ENCODE measurements at places on chromosomes 1 and 21.

- no peak for DNase-seq
These were observed 360.8 kb downstream of the MATN1 start for GRCh38 chr1:30362603-30362990.

- DNase-seq, result no peak
These were observed 24.4 kb downstream of the SNAP47 start for GRCh38 chr1:227759341-227760300.

GRCh38 chr1:72003092-72003491, 279.2 kb downstream of the NEGR1 start:
- DNase-seq, result no peak

DNA sequence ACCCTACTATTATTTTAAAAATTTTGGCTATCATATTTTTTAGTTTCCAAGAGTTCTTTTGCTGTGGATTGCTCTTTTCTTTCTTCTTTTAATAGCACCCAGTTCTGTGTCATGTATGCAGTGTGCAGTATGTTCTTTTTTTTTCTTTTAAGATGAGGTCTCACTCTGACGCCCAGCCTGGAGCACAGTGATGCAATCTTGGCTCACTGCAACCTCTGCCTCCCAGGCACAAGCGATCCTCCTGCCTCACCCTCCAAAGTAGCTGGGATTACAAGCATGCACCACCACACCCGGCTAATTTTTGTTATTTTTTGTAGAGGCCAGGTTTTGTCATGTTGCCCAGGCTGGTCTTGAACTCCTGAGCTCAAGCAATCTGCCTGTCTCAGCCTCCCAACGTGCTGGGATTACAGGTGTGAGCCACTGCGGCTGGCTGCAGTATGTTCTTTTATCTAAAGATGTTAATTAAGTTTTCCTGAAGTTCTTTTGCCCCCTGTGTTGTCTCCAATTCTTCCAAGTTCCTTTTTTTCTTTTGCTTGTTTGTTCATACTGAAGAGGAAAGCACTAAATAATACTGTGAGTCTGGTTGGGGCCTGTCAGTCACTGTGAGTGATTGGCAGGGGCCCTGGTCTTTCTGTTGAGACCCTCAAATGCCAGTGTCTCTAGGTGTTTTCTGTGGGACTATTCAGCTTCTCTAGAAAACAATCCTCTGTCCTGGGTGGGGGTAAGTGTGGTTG, 17.5 kb upstream of the TTC22 start:
- DNase-seq, result no peak

GRCh38 chr1:220380885-220381284, 108.6 kb upstream of the RAB3GAP2 start:
- no peak for DNase-seq

GRCh38 chr1:18182398-18183160, 75.0 kb downstream of the IGSF21 start:
- no peak for DNase-seq

DNA sequence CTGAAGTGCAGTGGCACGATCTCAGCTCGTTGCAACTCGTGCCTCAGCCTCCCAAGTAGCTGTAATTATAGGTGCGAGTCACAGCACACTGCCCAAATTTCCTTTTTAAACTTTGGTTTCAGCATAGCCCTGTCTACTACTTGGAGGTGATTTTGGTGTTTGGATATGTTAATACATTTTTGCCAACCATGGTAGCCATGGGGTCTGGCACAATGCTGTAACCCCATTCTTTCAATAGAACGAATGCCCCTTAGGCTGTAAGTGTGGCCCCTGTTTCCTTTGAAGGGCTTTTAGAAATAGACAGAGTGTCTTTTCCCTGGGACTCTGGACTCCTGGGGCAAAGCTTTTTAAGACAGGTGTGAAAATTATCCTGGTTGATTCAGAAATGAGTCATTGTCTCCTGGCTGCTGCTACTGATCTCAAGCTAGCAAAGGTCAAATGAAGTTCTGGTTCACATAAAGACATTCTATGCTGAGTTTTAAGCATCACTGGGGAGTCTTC, 141.1 kb upstream of the RUNX1 start:
- no peak for DNase-seq

- DNase-seq, result no peak
These were observed 44.0 kb upstream of the TARDBP start for GRCh38 chr1:10968411-10968826.

GRCh38 chr21:44952116-44952928, 12.5 kb downstream of the SLX9 start:
- no peak for DNase-seq

DNA sequence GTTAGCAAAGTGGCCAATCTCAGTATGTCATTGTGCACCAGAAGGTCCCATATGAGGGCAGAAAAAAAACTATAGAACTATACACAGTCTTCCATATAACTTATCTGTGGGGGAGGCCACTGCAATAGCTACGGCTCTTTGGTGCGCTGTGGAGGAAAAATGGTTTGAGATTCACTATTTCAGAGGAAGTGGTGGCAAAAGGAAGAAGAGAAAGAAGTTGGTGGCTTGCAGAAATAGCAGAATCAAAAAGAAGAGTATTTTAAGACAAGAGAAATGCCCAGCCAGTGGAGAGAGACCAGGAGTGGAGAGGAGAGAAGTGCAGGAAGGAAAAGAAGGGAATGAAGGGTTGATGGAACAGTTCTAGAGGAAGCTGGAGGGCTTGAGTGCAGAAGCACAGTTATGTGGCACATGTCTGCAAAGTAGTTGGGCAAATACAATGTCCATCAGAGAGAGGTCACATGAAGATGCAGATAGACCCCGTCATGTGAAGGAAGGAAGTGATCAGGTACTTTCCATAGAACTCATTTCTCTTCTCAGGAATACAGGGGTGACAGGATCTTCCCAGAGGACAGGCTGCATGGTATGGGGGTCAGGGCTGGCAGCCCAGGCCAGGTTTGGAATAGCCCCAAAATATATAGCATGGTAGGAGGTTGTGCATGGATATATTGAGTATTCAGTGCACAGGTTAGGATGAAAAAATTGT, 64.6 kb downstream of the RUNX1 start:
- no peak for DNase-seq

DNA sequence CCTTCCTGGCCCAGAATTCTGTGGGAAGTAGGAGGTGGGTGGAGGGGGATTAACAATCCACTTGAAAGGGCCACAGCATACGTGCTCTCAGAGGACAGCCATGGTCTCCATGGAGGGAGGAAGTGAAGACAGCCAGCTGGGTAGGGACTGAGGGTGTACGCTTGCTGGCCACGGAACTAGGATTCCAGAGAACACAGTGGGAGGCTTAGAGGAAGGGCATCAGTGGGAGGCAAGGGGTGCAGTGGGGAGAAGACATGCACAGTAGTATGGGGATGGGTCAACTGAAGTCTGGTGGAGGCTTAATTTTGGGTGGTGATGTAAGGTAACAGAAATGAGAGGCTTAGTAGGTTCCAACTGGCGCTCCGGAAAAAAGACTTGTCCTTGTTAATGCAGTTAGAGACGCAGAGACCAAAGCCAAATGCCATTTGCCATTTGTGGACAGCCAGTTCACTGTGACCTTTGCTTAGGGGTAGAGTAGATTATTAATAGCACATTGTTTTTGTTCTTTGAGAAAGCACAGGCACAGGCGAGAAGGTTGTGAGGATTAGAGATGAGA, 103.0 kb downstream of the ZSCAN20 start:
- no peak for DNase-seq

GRCh38 chr1:190022709-190023108, 455.0 kb downstream of the BRINP3 start:
- no peak for DNase-seq

DNA sequence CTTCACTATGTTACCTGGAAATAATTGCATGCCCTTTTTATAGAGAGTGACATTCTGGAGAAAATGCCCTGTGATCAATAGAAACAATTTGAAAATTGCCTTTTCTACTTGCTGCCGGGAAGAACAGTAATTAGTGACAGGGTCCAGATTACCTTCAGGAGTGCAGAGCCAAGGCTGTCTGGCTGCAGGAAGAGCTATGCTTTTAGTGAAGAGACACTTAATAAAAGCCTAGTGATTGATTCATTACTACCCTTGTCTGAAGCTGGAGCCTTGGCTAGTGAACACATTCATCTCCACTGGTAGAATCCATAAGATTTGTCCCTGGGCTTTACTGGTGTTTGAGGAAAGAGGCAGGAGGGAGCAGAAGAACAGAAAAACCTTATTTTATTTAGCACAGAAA, 12.9 kb upstream of the DNASE2B start:
- DNase-seq, result no peak

DNA sequence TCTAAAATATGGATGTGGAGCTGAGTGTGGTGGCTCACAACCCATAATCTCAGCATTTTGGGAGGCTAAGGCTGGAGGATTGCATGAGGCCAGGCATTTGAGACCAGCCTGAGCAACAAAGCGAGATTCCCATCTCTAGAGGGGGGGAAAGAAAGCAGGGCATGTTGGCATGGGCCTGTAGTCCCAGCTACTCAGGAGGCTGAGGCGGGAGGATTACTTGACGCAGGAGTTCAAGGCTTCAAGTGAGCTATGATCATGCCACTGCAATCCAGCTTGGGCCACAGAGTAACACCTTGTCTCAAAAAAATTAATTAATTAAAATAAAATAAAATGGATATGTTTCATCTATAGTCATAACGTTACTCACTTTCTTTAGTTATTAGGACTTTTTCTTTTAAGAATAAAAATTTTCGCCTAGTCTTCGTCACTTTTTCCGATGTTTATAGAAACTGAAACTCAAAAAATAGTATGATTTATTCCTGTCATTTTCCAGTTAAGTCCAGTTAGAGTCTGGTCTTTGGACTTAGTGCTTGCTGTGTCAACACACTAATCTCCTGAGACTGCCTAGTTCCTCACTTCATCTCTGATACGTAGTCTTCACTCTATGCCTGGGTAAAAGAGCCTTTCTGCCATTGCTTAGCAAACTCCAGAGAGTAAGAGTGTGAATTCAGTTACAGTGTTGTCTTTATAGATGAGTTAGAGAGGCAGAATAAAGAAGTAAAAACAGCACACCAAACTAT, 28.0 kb downstream of the IARS2 start:
- no peak for DNase-seq

DNA sequence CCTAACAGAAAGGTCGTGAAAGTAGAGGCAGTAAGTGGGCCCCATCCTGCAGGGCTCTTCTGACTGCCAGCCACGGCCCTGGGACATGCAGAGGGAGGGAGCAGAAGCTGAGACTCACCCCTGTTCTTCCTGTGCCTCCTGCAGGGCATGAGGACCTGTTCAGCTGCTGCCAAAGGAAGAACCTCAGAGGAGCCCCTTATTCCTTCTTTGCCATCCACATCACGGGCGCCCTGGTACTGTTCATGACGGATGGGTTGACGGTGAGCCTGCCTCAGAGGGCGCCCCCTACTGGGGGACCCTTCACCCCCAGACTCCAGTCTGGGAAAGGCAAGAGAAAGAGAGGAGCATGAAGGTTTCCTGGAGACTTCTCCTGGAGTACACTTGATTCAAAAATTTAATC, 47.1 kb downstream of the ELK4 start:
- DNase-seq, result no peak

DNA sequence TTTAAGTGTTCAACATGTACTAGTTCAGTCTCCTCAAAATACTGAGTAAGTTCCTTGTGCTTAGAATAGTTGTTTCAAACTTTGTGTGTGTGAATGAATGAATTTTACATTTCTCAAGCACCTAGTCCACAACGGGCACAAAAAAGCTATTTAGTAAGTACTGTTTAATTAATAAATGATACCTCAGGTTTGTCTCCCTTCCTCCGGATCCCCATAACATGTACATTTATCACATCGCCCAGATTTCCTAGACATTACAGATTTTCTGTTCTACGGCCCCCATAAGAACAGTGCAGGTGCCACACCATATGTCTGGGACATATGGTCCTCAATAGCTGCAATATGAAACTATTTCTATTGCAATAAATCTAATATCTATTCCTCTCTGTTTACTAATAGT, 1.3 kb upstream of the TTF2 start:
- no peak for DNase-seq

- DNase-seq, result no peak
These were observed 29.7 kb downstream of the SSBP3 start for GRCh38 chr1:54376430-54377039.

GRCh38 chr1:225739542-225740107, 38.0 kb upstream of the SRP9 start:
- DNase-seq, result no peak

DNA sequence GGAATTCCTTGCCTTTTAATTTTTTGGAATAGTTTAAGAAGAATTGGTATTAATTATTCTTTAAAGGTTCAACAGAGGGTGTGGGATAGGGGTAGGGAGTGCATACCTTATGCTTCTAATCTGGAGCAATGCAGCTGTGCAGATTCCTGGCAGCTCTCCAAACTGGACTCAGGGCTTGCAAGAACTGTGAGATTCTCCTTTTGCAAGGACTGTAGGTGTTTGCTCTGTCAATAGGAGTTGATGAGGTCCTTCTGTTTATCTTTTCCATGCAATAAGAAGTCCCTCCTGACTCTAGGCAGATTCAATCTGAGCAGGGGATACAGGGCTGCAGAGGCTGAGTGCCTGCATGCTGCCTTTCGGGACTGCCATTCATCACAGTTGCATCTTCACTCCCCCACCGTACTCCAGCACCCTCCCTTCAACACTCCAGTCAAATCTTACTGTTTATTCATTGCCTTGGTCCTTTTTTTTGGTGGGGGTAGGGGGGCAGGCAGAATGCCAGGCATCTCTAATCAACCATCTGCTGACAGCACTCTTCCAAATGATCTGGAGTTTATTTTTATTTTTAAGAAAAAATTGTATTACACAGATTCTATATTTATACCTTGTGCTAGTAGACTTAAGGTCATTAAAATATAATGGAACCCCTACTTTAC, 122.3 kb downstream of the DISC1 start:
- DNase-seq, result no peak

DNA sequence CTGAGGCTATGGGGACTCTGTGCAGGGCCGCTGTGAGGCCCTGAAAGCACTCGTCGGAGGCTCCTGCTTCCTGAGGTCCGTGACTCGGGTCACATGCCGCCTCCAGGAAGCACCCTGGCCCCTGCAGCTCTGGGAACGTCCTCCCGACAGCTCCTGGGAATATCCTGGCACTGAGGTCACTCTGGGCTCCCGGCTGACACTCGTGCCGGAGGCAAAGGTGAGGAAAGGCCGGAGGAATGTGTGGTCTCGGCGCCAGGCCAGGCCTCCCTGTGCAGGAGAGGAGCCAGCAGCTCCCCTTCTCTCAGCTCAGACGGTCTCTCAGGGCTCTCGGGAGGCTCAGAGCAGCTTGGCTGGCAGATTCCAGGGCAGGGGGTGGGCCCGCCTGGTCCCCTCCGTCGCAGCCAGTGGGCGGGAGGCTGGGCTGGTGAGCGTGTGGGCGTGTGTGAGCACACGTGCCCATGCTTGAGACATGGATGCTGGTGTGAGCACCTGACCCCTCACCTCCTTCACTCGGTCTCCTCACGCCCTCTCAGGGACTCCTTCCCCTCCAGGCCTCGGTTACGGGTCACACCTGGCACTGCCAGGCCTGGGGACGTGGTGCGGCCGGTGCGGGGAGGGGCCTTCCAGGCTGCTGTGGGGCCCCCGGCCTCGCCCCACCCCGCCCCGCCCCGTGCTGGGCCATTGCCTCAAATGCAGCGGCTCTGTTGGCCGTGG, 5.5 kb upstream of the RNF223 start:
- no peak for DNase-seq
